ENCODE measurements at places on chromosomes 2 and 18. TPM values are rescaled to one million over a fixed set of nuclear protein-coding genes. Genes with fewer than 3 reads are reported as not detected.

NEU4 gene
- 0.24 TPM for total RNA-seq

SPATA3 gene
- total RNA-seq = not detected

RBKS gene
- 7.4 TPM for total RNA-seq

DCAF17 gene
- total RNA-seq = 11.6 TPM

FOXD4L1 gene
- 0.40 TPM for total RNA-seq

GCG gene
- not detected for total RNA-seq

RAMP1 gene
- total RNA-seq = 0.32 TPM

COL5A2 gene
- 90.5 TPM for total RNA-seq

BCL2 gene
- total RNA-seq = 0.57 TPM

OR6B2 gene
- total RNA-seq = not detected

SGPP2 gene
- total RNA-seq = 0.29 TPM

ASIC4 gene
- total RNA-seq = not detected

ALPP gene
- 0.75 TPM for total RNA-seq

C2orf78 gene
- total RNA-seq = not detected

AQP12A gene
- not detected for total RNA-seq

TMEM131 gene
- total RNA-seq = 14.9 TPM

FBXO15 gene
- total RNA-seq = 0.72 TPM

FSHR gene
- total RNA-seq = not detected

ABHD1 gene
- 1.2 TPM for total RNA-seq

Data from A549 treated with CORT108297 at 1 μM for 4 hours (cell line).